ENCODE measurements at places on chromosomes 1 and 21.
A peak's percentile ranks its signal among the peaks of the same experiment; 100 is the strongest.

GRCh38 chr1:164163289-164163849, 395.6 kb upstream of the PBX1 start:
- no peak for DNase-seq

DNA sequence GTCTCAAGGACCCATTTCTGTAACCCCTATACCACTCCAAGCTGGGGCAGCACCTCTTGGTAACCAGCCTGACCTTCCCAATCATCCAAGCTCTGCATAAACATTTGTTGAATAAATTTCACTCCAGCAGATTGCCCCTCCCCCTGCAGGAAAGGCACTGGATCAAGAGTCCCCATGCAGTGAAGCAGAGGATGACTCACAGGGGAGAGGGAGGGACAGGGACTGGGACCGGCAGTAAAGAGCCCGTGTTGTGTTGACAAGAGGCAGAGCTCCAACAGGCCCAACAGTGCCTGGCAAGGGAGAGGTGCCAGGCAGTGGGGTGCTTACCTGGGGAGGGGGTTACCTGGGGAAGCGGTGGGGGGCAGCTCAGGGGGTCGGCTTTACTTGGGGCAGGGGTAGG, 32.3 kb downstream of the SLC9A1 start:
- peak; percentile 80 for DNase-seq

- no peak for DNase-seq
Observed at GRCh38 chr1:48750109-48750508, 26.6 kb downstream of the BEND5 start.

- DNase-seq: no peak
Observed at GRCh38 chr1:101312147-101312546, 75.3 kb downstream of the S1PR1 start.

- DNase-seq: peak; percentile 87
Observed at GRCh38 chr21:45542667-45543370, 579 bp upstream of the SLC19A1 start.

GRCh38 chr21:43802713-43803313, 13.4 kb downstream of the RRP1 start:
- peak; percentile 52 for DNase-seq

DNA sequence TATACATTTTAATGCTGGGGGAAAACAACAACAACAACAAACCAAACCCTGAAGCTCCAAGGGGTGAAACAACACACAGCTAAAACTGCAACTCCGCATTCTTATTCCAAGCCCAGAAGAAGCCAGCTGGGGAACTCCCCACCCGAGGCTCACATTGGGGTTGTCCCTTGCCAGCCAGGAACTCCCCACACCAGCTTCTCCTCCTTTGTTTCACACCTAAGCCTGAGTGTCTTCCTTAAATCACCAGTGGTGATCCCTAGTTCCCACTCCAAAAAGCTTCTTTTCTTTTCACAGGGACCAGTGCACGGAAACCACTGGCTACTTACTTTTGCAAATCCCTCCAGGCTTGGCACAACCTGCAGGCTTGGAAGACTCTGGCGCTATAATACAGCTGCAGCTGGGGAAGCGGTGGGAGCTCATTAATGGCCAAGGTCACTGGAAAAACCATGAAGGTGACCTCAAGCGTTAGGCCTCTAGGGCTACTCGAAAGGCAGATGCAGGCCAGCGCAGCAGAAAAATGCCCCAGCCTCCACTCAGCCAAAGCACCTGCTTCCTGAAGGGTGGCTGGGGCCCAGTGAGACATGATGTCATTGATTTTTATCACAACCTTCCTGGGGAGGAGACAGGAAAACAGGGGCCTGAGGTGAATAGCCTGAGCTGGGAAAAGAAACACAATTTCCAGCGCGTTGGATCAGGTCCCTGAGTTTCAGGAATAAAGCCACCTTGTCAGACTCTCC, 40.1 kb downstream of the TLR5 start:
- no peak for DNase-seq

DNA sequence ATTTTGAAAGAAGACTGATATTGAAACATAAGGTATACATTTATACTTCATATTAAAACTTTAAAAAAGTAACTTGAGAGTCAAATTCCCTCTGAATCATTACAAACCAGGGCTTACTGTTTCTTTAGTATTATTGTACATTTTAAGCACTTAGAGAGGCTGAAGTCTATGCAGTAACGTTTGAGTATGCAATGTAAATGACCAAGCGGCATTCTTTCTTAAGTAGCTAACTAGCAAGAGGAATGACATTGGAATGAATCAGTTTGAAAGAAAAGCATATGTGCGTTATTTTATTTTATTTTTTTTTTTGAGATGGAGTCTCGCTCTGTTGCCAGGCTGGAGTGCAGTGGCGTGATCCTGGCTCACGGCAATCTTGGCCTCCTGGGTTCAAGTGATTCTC, 24.3 kb downstream of the WNT2B start:
- DNase-seq: no peak

DNA sequence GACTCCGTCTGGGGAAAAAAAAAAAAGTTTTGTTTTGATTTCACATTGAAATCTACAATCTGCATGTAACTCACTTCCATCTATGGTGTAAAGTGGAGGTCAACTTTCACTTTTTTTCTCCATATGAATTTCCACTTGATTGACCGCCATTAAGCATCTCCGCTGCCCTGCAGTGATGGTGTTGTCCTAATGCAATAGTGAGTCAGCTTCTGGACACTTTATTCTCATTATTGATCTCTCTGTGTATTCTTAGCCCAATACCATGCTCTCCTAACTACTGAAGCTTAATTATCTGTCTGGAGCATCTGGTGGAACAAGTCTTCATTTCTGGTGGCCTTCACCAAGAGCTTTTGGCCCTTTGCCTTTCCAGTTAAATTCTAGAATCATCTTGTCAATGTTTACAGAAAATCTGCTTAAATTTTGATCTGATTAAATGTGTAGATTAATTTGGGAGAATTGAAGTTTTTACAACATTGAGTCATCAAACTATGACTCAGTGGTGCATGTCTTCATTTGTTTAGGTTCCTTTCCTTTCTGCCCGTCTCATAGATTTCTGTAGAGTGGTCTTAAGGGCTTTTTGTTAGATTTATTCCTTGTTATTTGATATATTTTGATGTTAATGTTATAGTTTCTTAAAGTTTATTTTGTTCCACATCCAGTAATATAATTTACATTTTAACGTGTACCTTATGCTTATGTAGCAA, 181.5 kb downstream of the PRDM2 start:
- DNase-seq: no peak

GRCh38 chr1:33743221-33743998, 120.5 kb upstream of the HMGB4 start:
- DNase-seq: no peak

- DNase-seq: no peak
Observed at GRCh38 chr1:154802982-154803920, 66.8 kb downstream of the KCNN3 start.

GRCh38 chr1:81619156-81619555, 181.6 kb upstream of the ADGRL2 start:
- DNase-seq: no peak

DNA sequence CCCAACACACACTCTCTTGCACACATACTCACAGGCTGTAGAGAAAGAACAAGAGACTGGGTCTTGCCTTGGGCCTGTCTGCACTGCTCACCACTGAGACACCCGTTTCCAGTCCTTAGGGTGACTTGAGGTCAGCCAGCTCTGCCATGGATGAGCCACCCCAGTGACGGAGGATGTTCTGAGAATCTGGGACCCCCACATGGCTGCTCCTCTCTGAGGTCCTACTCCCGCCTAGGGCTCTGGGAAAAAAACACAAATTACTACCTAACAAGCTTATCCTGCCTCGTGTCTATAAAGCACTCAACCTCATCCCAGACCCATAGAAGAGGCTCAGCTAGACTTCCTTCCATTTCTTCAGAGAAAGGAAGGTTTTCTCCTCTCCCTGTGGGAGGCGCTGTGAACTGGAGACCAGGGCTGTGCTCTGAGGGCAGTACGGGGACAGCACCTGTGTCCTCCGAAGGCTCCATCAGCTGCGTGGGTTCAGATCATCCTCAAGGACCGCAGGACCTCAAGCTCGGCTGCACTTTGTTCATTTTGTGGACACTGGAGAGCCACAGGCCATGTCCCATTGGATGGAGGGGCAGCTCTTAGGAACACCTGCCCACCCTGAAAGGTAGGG, 4.3 kb upstream of the CLEC20A start:
- DNase-seq: no peak

GRCh38 chr1:70542856-70543255, 131.8 kb downstream of the CTH start:
- DNase-seq: no peak

GRCh38 chr1:201487742-201488141, 18.8 kb upstream of the PHLDA3 start:
- no peak for DNase-seq

- DNase-seq: no peak
Observed at GRCh38 chr1:58003059-58003458, 543.5 kb downstream of the OMA1 start.

- no peak for DNase-seq
Observed at GRCh38 chr1:225422795-225423517, 4.9 kb downstream of the LBR start.

GRCh38 chr1:17887661-17888371, 132.7 kb downstream of the ACTL8 start:
- DNase-seq: peak; percentile 50

DNA sequence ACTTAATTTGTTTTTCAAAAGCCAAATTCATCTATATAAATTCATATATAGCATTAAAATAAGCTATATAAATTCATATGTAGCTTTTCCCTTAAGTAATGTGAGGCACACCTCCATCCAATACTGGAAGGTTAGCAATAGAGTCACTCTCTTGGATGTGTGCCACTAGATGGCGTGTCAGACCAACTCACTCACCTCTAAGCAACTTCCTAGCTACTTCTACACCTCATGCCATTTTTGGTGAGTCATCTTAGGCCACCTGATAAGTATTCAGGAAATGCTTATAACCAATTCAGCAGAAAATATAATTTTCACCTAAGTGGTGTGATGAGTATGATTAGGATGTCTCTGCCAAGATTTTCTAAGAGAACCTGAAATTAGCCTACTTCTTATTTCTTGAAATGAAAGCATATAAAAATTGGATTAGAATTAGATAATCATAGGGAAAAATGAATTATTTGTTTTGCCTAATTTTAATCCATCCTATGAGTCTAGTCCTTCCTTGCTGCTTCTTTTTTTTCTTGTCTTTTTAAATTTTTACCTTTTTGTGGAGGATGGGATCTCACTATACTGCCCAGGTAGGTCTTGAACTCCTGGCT, 34.4 kb upstream of the TADA1 start:
- DNase-seq: peak; percentile 79

DNA sequence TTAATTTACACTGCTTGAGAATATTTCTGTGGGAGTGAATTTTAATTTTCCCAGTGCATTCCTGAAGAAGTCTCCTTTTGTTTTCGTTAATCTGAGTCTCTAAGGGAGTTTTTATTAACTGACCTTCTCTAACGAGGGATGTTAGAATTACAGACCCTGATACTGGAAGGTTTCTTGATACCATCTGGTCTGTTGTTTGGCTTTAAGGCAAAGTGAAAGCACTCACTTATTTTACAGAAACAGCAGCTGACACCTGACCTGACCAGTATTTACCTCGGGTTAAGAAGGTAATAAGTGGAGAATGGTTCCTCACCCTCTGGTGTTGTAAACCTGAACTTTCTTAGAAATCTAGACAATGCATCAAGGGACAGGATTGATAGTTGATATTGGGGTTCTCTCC, 12.4 kb downstream of the CDC14A start:
- no peak for DNase-seq

- no peak for DNase-seq
Observed at GRCh38 chr1:194367121-194367520, 1180.7 kb upstream of the B3GALT2 start.

DNA sequence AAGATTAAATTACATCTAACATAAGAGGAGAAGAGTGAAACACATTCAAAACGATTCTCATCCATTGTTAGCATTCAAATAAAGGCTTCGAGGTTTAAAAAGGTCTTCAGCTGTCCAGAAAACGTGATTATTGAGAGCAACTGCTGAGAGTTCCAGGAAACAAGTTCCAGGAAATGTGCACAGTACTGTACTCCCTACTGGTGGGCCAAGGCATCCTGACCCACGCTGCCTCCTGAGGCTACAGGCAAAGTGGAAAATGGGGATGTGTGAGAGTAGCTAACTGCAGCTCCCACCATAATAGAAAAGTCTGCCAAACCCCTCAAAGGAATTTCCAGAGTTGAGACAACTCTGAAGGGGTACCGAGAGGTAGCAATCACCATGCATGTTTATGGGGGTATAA, 2.0 kb downstream of the VAV3 start:
- DNase-seq: no peak

All from H7 (cell line).